ENCODE measurements at places on chromosomes 12 and 14. TPM values are rescaled to one million over a fixed set of nuclear protein-coding genes. Genes with fewer than 3 reads are reported as not detected.

The CCDC175 gene
- not detected for total RNA-seq

GRCh38 chr12:57476162-57476992 lies 3.3 kb downstream of the ARHGAP9 start:
- peaks cover 38% of the 10 kb centered on the region for H3K36me3 ChIP-seq
- no peak for DNase-seq
- H3K27ac ChIP-seq: no peak overlapping the region
- peak overlapping the region; percentile 49 for H3K4me3 ChIP-seq
- peaks cover 17% of the 10 kb centered on the region for H3K4me1 ChIP-seq

DNA sequence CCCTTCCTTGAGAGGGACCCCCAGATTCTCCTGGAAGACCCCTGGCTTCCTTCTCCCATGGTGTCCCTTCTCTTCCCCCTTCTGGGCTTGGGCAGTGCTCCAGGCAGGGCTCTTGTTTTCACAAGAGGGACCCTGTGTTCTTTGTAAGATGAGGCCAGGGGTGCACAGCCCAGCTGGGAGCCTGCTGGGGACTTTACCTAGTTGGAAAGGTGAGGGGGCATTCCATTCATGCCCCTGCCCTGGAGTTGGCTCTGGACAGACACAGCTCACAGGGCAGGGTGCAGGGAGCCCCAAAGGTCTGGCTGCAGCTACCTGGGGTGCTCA lies 31.2 kb downstream of the ISCA2 start:
- H3K27ac ChIP-seq: no peak overlapping the region
- no peak for DNase-seq
- no peaks in the 10 kb centered on the region for H3K36me3 ChIP-seq
- H3K4me3 ChIP-seq: no peak overlapping the region
- H3K4me1 ChIP-seq: no peaks in the 10 kb centered on the region

DNA sequence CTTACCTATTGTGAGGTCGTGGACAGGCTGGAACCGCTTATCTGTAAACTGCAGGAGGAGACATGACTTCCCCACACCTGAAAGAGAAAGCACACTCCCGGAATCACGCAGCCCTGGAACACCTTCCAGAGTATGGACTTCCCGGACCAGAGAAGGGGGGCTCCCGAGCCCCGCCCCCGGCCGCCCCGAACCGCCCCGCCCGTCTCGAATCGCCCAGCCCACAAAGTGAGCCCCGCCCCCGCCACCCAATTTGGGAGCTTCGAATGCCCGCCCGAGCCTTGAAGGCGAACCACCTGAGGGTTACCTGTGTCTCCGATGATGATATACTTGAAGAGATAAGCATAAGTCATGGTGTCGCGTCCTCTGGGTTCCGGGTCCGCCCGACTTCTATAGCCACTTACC lies 235 bp downstream of the RAB2B start:
- peak overlapping the region; percentile 95 for H3K4me3 ChIP-seq
- H3K4me1 ChIP-seq: peaks cover 24% of the 10 kb centered on the region
- peak overlapping the region; percentile 85 for H3K27ac ChIP-seq
- no peaks in the 10 kb centered on the region for H3K27me3 ChIP-seq
- DNase-seq: peak; percentile 86
- H3K36me3 ChIP-seq: peaks cover 32% of the 10 kb centered on the region

The P2RX2 gene
- total RNA-seq: not detected

- no peak overlapping the region for H3K4me3 ChIP-seq
- no peaks in the 10 kb centered on the region for H3K4me1 ChIP-seq
- no peak for DNase-seq
- H3K27me3 ChIP-seq: no peaks in the 10 kb centered on the region
- H3K36me3 ChIP-seq: no peaks in the 10 kb centered on the region
Measured at GRCh38 chr14:57712102-57712501, 153.8 kb downstream of the SLC35F4 start.

The SPIC gene
- not detected for total RNA-seq

DNA sequence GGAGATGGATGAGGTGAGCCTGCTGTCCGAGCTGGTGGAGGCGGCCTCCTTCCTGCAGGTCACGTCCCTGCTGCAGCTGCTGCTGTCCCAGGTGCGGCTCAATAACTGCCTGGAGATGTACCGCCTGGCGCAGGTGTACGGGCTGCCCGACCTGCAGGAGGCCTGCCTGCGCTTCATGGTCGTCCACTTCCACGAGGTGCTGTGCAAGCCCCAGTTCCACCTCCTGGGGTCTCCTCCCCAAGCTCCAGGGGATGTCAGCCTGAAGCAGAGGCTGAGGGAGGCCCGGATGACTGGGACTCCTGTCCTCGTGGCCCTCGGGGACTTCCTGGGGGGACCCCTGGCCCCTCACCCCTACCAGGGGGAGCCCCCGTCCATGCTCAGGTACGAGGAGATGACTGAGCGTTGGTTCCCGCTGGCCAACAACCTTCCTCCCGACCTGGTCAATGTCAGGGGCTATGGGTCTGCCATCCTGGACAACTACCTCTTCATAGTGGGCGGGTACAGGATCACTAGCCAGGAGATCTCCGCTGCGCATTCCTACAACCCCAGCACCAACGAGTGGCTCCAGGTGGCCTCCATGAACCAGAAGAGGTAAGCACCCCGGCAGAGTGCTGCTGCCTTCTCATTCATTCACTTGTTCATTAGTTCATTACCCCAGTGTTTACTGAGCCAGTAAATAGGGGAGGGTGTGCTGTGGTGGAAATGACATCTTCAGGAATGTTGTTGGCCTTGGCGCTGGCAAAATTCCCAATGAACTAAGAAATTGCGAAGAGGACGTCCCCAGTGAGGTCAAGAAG lies 774 bp upstream of the MANSC4 start:
- peak overlapping the region; percentile 90 for H3K27ac ChIP-seq
- H3K27me3 ChIP-seq: no peaks in the 10 kb centered on the region
- H3K36me3 ChIP-seq: peaks cover 7% of the 10 kb centered on the region
- H3K4me3 ChIP-seq: peak overlapping the region; percentile 74

DNA sequence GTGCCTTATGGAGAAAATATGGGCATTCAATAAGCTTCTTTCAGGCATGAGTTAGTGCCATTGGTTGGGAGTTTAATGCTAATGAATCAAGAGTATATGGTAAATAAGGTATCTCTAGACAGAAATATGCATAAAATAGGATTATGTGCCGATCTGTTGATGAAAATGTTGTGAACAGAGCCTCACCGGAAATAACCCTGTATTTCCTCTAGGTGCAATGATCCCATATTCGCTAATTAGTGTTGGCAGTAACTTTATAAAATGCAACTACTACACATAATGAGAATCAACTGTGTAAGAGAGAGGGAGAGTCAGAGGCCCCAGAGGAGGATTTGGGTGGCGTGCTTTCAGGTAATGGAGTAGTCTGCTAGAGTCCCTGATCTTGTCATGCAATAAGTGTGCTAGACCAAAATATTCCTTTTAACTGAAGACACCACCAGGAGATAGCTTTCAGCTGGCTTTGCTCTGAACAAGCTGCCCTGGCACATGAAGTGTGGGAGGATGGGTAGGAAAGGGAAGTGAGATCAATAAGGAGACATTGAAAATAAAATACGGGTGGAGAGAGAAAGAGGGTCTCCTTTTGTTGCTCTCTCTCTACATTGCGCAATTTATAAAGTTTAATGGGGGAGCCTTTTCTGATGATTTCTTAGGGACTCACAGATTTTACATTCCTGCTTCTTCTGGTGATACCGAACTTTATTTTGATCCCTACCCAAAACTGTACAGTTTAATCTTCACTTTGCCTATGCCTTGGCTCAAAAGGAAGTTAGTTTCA lies 68.6 kb upstream of the PLXNC1 start:
- H3K4me1 ChIP-seq: peaks cover 18% of the 10 kb centered on the region
- no peaks in the 10 kb centered on the region for H3K36me3 ChIP-seq
- H3K27me3 ChIP-seq: no peaks in the 10 kb centered on the region
- H3K4me3 ChIP-seq: no peak overlapping the region

The RNASE3 gene
- not detected for total RNA-seq

DNA sequence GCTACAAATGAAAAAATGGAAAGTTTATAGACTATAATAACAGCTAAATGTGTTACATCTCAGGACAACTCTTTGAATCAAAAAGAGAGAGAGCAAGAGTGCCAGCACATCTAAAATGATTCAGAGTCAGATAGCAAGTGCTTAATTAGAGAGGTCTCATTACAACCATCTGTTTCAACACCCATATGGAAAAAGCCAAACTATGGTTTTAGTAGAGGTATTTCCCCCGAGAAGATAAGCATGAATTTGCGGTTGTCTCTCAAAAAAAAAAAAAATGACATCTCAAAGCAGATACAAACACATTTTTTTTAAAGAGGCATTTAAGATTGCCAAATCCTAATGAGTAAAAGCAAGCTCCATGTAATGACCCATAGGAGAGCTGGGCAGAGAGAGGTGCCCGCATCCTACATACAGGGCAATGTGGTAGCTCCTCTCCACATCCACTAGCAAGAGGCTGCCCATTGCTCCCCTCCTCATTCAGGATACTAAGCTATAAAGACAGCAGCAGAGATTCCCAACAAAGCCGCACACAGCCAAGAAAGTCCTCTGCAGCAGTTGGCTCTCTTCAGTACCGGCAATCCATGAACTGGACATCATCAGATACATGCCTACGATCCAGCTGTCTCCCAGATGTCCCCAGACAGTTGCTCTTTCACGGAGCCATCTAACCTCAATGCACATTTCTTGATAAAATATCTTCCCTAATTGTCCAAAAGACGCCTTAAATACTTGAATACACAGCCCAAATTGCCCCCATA lies 100.4 kb downstream of the EFCAB11 start:
- no peak overlapping the region for H3K4me3 ChIP-seq
- H3K27me3 ChIP-seq: no peaks in the 10 kb centered on the region
- no peaks in the 10 kb centered on the region for H3K36me3 ChIP-seq
- H3K27ac ChIP-seq: no peak overlapping the region

- H3K36me3 ChIP-seq: no peaks in the 10 kb centered on the region
- H3K27ac ChIP-seq: no peak overlapping the region
- no peak for DNase-seq
- H3K27me3 ChIP-seq: peaks cover 100% of the 10 kb centered on the region
- peaks cover 63% of the 10 kb centered on the region for H3K4me1 ChIP-seq
Measured at GRCh38 chr14:60651796-60652673, 2.8 kb upstream of the SIX1 start.

DNA sequence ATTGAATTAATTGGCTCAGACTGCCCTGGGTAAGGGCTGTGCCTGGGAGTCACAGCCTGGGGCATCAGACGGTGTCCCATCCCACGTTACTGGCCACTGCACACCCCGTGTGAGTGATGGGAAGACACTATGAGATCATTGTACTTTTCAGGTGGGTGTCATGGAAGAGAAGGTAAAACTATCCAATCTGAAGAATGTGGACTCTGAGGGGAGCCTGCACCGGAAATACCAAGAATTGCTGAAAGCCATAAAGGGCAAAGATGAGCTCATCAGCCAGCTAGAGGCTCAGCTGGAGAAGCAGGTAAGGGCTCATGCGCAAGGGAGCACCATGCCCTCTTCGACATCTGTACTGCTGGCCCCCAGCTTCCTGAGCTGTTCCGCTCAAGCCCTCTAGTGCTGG lies 24.0 kb downstream of the PLEKHH1 start:
- no peak for DNase-seq
- H3K36me3 ChIP-seq: no peaks in the 10 kb centered on the region
- H3K4me1 ChIP-seq: no peaks in the 10 kb centered on the region
- H3K27ac ChIP-seq: no peak overlapping the region
- H3K27me3 ChIP-seq: no peaks in the 10 kb centered on the region
- H3K4me3 ChIP-seq: no peak overlapping the region

GRCh38 chr12:24603371-24603770 lies 345.5 kb downstream of the BCAT1 start:
- H3K36me3 ChIP-seq: no peaks in the 10 kb centered on the region
- no peaks in the 10 kb centered on the region for H3K27me3 ChIP-seq
- H3K4me1 ChIP-seq: no peaks in the 10 kb centered on the region

GRCh38 chr14:97788846-97789526 lies 991.8 kb downstream of the VRK1 start:
- no peaks in the 10 kb centered on the region for H3K4me1 ChIP-seq
- no peaks in the 10 kb centered on the region for H3K27me3 ChIP-seq
- H3K27ac ChIP-seq: no peak overlapping the region
- DNase-seq: no peak

- H3K4me1 ChIP-seq: no peaks in the 10 kb centered on the region
- H3K36me3 ChIP-seq: no peaks in the 10 kb centered on the region
- H3K4me3 ChIP-seq: no peak overlapping the region
- no peak for DNase-seq
Measured at GRCh38 chr12:116202433-116202832, 75.1 kb downstream of the MED13L start.

GRCh38 chr14:37232907-37233481 lies 35.3 kb downstream of the MIPOL1 start:
- no peak overlapping the region for H3K4me3 ChIP-seq
- no peak for DNase-seq
- H3K27me3 ChIP-seq: no peaks in the 10 kb centered on the region
- no peak overlapping the region for H3K27ac ChIP-seq
- H3K36me3 ChIP-seq: no peaks in the 10 kb centered on the region
- H3K4me1 ChIP-seq: no peaks in the 10 kb centered on the region

DNA sequence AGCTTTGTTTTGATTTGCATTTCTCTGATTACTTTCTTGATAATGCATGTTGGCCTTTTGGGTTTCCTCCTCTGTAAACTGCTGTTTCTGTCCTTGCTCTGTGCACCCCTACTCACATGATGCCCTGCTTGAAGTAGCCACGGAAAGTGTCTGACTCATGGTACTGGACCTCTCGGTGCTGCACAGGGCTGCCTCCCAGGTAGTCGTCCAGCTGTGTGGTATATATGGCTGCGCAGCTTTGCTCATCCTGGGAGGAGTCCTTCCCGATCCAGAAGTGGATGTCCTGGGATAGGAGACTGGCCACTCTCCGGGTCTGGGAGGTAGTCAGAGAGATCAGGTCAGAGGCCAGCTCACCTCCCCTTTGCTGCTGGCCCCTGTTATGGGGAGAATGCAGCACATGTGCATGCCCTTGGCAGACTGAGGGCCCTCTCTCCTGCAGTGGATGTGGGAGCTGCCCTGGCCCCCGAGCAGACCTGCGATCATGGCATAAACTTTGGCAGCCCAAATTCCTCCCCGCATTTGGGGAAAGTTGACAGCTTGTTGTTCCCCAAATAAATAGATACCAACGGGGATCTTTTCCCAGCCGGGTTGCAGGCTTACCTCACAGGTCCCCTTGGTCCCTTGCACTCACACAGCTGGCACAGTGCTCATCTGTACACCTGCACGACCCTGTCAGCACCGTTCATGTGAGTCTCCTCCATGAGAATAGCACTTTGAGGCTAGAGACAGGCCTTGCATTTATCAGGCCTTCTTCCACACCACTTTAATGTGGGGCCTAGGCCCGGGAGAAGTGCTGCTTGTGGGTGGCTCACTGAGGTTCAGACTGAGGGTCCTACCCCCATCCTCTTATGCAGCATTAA lies 5.2 kb downstream of the AVIL start:
- H3K27ac ChIP-seq: no peak overlapping the region
- H3K36me3 ChIP-seq: peaks cover 54% of the 10 kb centered on the region
- no peaks in the 10 kb centered on the region for H3K27me3 ChIP-seq

The C12orf56 gene
- total RNA-seq: not detected

DNA sequence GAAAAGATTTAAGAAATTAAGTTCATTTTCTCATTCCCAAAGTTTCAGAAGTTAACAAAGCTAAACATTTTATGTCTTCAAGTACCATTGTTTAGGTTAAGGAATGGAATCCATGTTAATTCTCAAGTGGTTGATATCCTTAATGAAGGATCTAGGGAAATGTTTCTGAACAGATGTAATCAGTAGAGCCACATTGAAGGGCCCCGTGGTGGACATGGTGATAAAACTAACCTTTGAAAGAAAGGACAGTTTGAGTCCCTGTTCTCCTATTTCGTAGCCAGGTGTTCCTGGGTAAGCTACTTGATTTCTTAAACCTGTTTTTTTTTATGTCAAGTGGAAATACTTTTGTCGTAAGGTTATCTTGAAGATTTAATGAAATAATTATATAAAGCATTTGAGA lies 4.6 kb downstream of the PPM1A start:
- H3K27ac ChIP-seq: no peak overlapping the region
- H3K36me3 ChIP-seq: no peaks in the 10 kb centered on the region
- H3K4me1 ChIP-seq: peaks cover 61% of the 10 kb centered on the region
- H3K4me3 ChIP-seq: no peak overlapping the region

Data from heart right ventricle (tissue), 16 donors.